AG04450 (cell line): ENCODE measurements at places on chromosomes 11 and 22. TPM values are rescaled to one million over a fixed set of nuclear protein-coding genes. Genes with fewer than 3 reads are reported as not detected.
A peak's percentile ranks its signal among the peaks of the same experiment; 100 is the strongest.

GRCh38 chr22:37497062-37497599, 10.9 kb upstream of the MFNG start:
- DNase-seq = peak; percentile 71

- DNase-seq = no peak
These were observed 171.2 kb upstream of the GRK3 start for GRCh38 chr22:25393121-25393805.

- no peak for DNase-seq
These were observed 11.3 kb downstream of the LSP1 start for GRCh38 chr11:1864231-1864630.

DNA sequence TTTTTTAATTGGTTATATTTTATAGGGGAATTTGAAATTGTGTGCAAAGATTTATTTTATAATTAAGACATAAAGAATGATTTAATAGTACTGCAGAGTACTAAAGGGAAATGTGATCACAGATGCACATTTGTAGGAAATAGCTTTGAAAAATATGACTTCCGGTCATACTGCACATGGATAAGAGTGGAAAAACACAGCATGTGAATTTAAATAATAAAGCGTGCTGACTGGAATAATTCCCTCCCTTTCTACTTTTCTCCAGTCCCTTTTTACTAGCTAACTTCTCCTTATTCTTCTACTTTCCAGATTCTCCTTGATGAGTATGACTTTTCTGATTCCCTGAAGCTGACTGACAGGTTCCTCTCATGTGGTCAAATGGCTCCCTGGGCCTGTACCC, 238.4 kb upstream of the CTSC start:
- DNase-seq = no peak

DNA sequence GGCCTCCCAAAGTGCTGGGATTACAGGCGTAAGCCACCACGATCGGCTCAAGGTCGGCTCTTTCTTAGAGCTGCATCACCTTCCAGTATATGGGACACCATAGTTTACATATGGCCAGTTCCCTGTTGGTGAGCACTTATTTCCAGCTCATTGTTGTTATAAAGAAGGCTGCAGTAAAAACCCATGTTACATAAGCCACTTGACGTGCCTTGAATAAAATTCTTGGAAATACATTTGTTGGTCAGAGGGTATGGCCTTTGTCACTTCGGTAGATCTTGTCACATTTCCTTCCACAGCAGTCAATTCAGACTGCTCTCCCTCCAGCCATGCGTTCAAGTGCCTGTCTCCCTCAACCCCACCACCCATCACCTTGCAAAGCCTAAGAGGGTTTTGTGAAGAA, 92.9 kb downstream of the PRR5L start:
- no peak for DNase-seq

DNA sequence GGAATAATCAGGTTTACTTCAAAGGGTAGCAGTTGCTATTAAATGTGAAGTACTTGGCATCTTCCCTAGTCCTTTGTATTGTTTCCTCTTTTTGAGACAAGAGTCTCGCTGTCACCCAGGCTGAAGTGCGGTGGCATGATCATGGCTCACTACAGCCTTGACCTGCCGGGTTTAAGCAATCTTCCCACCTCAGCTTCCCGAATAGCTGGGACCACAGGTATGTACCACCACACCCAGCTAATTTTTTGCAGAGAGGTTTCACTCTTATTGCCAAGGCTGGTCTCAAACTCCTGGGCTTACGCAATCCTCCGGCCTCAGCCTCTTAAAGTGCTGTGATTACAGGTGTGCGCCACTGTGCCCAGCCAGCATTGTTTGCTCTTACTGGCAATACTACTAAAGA, 36.2 kb upstream of the RAPSN start:
- DNase-seq = no peak

- no peak for DNase-seq
These were observed 2.4 kb downstream of the ZC3H12C start for GRCh38 chr11:110095554-110095953.

- DNase-seq = no peak
These were observed 190.5 kb downstream of the C11orf87 start for GRCh38 chr11:109612496-109612895.

DNA sequence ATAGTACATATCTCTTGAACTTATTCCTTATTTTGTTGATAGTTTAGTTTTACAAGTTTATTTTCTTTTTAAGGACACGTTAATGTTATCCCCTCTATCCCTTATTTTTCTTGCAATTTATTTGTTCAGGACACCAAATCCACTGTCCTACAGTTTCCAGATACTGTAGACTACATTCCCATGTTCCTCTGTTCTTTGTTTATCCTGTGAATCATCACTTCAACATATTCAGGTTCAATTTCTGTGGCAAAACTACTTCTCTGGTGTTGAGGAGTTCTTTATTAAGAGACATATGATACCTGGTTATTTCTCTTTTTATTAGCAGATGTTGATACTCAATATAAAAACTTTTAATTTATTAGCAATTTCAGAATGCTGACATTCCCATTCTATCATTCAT, 72.8 kb upstream of the CLNS1A start:
- DNase-seq = peak; percentile 1

GRCh38 chr11:109838026-109838425, 255.2 kb upstream of the ZC3H12C start:
- DNase-seq = no peak

- DNase-seq = no peak
These were observed 146.3 kb downstream of the COMMD9 start for GRCh38 chr11:36142879-36143278.

DNA sequence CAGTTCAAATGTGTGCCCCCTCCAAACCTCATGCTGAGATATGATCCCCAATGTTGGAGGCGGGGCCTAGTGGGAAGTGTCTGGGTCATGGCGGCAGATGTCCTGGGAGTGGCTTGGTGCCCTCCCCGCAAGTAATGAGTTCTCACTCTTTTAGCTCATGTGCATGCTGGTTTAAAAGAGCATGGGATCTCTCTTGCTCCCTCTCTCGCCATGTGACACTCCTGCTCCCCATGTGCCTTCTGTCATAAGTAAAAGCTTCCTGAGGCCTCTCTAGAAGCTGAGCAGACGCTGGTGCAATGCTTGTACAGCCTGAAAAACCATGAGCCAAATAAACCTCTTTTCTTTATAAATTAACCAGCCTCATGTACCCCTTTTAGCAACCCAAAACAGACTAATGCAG, 98.8 kb downstream of the SGSM3 start:
- DNase-seq = no peak

DNA sequence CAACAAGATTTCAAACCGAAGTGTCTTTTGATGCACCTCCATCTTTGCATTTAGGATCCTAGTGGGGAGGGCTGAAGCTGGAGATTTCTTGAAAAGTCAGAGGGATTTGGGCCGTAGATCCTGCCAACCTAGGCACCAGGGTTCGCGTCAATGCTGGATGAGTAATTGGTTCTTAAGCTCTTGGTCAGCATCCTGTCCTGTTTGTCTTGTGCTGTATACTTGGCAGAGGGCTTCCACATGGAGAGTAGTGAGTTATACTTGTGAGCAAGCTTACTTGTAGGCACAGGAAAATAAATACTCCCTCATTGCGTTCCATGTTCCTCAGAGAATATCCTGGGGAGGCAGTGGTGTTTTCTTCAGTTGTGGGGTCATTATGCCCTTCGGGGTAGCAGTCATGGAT, 12.6 kb downstream of the INSC start:
- no peak for DNase-seq

- DNase-seq = no peak
These were observed 10.5 kb downstream of the DNAJB13 start for GRCh38 chr11:73961321-73961720.

- no peak for DNase-seq
These were observed 220.3 kb downstream of the CNTN5 start for GRCh38 chr11:99241066-99241465.

GRCh38 chr11:10937385-10937771, 79.5 kb upstream of the ZBED5 start:
- DNase-seq = no peak

DNA sequence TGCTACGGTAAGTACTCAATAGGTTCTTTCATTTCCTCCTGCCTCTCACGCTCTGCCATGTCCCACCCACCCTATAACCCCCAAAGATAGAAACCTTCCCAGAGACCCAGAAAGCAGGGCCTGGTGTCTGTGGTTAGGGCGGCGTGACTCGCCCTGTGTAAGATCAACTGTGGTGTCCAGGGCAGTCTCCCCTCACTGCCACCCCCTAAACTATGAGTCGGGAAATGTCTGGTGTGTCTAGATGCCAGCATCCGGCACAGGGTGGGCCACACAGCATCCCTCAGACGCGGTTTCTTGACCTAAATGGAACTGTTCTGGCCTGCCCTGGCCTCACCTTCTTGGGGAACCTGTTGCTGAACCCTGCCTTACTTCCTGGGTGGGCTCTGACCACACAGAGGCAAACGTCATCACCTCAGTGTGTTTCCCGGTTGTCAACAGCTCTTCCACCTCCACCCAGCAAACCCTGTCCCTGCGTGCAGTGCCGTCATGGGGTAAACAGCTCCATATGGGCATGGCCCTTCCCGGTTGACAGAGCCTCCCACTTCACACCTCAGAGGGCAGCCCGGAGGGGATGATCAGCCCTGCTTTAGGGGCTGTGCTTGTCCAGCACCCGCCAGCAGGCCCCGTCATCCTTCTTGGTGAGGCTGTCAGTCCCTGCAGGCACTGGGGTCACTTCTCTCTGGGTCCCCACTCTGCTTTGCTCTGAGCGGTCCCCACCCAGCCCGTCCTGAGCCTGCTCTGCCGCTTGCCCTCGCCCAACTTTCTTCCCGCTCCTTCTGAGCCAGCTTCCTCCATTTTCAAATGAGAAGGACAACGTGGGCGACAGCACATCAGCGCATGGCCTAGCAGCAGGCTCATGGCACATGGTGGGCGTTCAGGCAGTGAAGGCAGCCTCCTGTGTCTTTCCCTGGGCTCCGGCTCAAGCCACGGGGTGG, 6.0 kb downstream of the WNT11 start:
- no peak for DNase-seq

- DNase-seq = no peak
These were observed 734 bp downstream of the C11orf58 start for GRCh38 chr11:16738947-16739815.

GRCh38 chr22:33656808-33657628, 263.3 kb downstream of the LARGE1 start:
- DNase-seq = no peak

DNA sequence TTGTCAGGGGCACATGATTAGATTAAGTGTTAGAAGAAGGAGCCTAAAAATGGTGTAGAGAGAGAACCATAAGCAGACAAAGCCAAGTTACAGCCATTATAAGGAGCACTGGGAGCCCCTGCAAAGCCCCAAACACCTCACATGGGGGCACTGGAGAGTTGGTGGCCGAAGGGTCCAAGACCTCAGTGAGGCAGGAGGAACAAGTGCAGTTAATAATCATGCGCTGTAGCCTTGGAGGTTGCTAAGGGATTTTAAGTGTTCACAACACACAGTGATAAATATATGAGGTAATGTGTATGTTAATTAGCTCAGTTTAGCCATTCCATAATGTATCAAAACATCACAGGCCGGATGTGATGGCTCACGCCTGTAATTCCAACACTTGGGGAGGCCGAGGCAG, 54.4 kb upstream of the JAM3 start:
- no peak for DNase-seq

DNA sequence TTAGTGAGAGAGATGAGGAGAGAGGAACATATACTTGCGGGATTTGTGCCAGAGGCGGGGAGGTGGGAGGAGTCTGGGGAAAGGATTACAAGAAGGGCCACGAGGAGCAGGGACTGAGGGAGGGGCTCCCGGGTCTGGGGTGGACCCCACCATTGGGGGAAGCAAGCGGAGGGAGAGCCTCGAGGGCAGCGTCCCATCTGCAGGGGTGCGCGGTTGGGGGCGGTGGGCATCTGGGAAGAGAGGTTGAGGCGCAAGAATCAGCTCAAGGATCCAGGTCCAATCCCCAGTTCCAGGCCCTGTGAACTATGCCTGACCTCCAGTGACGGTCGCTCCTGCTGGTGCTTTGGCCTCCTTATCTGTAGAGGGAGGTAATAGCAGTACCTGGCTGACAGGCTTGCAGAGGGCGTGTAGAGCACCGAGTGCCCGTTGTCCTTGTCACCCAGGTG, 38.0 kb downstream of the ADAMTS15 start:
- DNase-seq = no peak

- no peak for DNase-seq
These were observed 2.1 kb downstream of the FADD start for GRCh38 chr11:70205049-70205725.

DNA sequence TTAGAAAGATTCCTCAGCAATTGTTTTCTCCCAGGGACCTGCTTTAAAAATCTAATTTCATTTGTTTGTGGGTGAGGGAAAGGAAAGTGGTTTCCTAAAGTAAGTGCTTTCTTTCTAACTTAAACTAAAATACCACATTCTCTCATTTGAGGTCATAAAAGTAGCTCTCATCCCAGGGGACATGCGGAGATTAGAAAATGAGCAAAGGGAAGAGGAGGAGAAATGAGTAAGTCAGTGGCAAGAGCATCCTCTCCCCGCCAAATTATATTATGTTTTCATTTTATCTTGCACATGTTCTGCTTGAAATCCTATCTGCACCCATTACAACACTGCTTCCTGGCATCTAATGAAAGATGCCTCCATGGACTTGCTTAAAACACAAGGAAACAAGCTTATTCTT, 191.4 kb downstream of the ARHGAP42 start:
- DNase-seq = no peak

GRCh38 chr11:57615308-57615707, 17.8 kb downstream of the SERPING1 start:
- no peak for DNase-seq

DNA sequence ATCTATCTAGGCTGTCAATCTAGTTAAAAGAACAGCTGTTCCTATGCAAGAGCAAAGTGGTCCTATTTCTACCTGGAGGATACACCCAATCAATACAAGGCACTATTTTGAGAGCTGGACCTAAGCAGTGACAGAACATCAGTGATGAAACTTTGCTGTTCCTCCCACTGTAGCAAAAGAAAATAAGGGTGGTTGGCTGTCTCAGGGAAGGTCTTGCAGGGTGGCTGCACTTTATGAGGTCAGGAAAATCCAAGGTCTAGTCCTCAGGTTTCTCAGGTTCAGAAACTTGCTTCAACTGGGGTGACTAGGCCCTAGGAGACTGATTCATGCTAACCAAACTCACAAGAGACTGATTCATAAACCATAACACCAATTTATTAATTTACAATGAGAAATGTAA, 11.6 kb downstream of the CPSF7 start:
- DNase-seq = no peak

The POGLUT3 gene
- 49.3 and 60.0 TPM in 2 replicates for polyA plus RNA-seq

The PRR33 gene
- not detected in 2 replicates for polyA plus RNA-seq

The SLC25A18 gene
- not detected in 2 replicates for polyA plus RNA-seq

The DDI1 gene
- not detected in 2 replicates for polyA plus RNA-seq

The TRIM51 gene
- not detected in 2 replicates for polyA plus RNA-seq

The DRG1 gene
- polyA plus RNA-seq = 90.8 and 108 TPM in 2 replicates

The CD3G gene
- polyA plus RNA-seq = not detected in 2 replicates

The PHOX2A gene
- polyA plus RNA-seq = not detected in 2 replicates

The MMP8 gene
- 0.04 TPM in 1 of 2 replicates, not detected in the other for polyA plus RNA-seq

The ANO9 gene
- polyA plus RNA-seq = 0.10 TPM in 1 of 2 replicates, not detected in the other

The SEC14L3 gene
- not detected in 2 replicates for polyA plus RNA-seq
